ENCODE measurements at places on chromosomes 6 and 20.

DNA sequence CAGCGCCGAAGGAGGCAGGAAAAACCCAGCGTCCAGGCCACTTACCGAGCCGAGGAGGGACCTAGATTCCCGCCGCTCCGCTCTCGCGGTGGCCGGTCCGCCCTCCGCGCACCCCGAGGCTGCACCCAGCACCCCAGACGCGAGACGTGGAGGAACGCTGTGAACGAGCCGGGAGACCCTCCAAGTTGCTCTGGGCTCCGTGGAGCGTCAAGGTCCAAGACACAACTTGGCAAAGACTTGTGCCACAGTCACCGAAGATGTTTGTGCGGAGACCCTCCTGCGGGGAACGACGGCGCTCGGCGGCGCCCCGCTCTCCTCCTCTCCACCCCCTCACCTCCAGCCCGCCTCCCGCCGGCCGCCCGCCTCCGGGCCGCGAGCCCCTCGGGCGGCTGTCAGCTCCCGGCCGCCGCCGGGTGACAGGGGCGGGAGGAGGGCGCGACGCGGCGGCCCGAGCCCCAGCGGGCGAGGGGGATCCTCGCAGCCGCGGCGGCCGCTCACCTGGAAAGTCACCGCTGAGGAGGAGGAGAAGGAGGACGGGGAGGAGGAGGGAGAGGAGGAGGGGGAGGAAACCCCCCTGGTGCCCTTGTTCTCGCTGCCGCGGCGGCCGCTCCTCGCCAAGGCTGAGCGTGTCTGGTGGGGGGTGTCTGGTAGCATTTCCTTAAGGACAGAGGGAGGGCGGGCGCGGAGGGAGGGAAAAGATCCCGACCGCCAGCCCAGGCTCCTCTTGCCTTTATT lies 637 bp upstream of the HIVEP2 start:
- DNase-seq = peak; percentile 64

- DNase-seq = no peak
These were observed 12.6 kb downstream of the PCMTD2 start for GRCh38 chr20:64268174-64268573.

GRCh38 chr20:20410678-20411077 lies 42.8 kb downstream of the INSM1 start:
- no peak for DNase-seq

DNA sequence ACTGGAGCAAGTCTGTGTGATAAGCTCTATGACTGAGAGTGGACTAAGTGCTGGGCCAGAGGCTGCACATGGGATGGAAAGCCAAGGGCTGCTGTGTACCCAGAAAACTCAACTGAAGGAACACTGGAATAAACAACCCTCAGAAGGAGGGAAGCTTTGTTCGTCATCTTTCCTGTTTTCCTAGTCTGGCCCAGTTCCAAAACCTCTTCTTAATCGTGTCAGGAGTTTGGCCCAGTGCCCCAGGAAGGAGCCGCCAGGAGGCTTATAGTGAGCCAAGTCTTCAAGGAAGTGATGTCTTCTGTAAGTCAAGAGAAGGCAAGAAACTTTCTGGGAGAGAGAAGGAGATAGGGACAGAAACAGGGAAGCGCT lies 23.3 kb upstream of the TOP1 start:
- DNase-seq = no peak

DNA sequence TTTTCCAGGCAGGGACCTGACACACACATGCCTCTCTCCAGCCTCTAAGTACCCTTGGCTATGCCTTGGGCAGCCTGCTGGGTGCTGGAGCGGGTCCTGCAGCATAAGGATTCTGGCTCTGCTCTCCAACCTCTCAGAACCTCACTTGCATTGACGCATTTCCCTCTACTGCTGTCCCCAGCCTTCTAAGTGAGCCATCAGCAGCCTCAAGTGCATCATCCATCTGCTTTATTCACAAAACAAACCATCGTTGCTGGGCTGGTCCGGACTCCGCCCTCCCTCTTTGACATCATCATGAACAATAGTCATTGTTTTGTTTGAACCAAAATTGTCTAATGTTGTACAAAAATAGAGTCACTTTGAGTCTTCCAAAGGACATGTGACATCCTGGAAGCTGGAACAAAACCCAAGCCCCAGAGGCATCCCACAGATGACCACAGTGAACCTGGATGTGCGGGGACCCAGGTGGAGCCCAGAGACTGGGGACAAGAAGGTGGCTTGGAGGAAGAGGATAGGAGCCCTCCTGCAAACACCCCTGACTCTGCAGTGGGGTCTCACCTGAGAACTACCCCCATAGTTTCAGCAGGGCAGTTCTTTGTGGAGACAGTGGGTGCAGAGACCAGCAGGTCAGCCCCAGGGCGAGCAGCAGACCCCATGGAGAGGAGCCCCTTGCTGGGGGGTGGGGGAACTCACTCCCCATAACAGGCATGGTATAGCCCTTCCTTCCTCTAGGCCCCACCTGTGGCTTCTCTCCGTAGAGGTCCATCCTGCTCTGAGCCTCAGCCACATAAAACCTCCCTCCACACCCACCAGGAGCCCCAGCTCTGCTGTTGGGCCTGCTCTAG lies 230.1 kb downstream of the SYNDIG1 start:
- no peak for DNase-seq

DNA sequence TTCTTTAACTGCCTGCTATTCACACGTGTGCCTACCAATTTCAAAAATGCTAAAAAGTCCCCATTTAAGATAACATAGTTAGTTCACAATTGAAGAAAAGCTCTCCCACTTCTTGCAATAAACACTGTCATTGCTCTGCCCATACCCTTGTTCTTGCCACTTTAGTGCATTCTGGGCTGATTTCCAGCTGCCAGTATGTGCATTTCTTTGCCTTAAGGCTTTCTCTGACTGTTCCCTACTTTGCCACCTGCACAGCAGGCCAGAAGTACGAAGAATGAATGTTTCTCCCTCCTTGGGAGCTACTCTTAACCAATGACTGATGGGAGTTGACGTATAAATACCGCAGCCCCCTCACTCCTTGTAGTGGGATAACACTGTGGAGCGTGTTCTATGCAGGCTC lies 16.0 kb upstream of the ATRN start:
- no peak for DNase-seq
